ENCODE measurements at places on chromosomes 6 and 20.
A peak's percentile ranks its signal among the peaks of the same experiment; 100 is the strongest.

GRCh38 chr6:161884782-161885181, 610.9 kb upstream of the AGPAT4 start:
- no peak for DNase-seq

DNA sequence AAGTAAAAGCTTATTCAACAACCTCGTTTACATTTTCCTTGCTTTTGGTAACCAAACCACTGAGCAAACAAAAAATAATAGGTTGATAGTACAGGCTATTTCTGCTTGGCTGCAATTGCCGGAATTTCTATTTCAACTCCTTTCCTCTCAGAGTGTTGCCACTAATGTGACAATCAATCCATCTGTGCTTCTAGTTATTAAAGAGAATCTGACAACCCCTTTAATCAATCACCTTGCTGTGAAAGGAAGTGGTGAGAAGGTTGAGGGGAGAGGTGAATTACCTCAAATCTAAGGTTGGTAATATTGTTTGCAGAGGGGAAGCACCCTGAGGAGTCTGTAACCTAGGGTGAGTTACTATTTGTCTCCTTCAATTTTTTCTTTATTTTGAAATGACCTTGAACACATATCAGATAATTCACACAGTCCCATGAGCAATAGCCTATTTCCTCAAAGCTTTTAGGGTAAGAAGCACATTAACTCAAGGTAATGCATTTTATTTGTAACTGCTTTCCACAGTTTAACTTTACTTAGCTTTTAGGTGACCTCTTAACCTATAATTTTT, 603.4 kb downstream of the MMUT start:
- DNase-seq, result no peak

GRCh38 chr20:35663516-35664465, 909 bp downstream of the CPNE1 start:
- no peak for DNase-seq

DNA sequence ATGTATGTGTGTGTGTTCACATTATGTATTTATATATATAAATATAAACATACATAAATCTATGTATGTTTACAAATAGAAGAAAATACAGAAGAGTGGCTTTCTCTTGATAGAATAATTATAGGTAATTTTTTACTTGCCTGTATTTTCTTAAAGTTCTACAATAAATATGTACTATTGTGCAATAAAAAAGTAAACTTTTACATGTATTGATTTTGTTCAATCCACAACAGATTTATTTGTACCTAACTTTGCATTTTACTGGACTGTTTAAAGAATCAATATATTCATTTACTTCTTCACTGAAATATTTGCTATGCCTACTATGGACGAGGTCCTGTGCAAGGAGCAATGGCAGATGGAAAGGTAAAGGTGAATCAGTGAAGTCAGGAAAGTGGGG, 14.0 kb upstream of the TAB2 start:
- DNase-seq, result no peak

- DNase-seq, result no peak
Observed at GRCh38 chr6:29965563-29965872, 23.2 kb downstream of the HLA-A start.

GRCh38 chr6:80217794-80218193, 111.3 kb downstream of the BCKDHB start:
- DNase-seq, result no peak

GRCh38 chr6:44270526-44271405, 516 bp downstream of the TMEM151B start:
- DNase-seq, result no peak

DNA sequence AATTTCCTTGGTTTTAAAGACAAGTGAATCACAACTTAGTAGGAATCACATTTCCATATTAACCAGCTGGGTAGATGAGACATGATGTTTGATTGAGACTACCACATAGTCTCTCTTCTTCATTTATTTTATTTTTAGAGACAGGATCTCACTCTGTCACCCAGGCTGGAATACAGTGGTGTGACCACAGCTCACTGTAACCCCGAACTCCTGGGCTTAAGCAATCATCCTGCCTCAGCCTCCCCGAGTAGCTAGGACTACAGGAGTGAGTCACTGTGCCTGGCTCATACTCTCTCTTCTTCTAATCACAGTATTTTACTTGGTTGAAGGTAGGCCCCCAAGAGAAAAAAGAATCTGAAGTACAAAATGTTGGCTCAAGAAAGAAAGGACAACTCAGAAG, 80.2 kb upstream of the ASF1A start:
- DNase-seq, result no peak

- no peak for DNase-seq
Observed at GRCh38 chr20:22371843-22372242, 212.5 kb downstream of the FOXA2 start.

DNA sequence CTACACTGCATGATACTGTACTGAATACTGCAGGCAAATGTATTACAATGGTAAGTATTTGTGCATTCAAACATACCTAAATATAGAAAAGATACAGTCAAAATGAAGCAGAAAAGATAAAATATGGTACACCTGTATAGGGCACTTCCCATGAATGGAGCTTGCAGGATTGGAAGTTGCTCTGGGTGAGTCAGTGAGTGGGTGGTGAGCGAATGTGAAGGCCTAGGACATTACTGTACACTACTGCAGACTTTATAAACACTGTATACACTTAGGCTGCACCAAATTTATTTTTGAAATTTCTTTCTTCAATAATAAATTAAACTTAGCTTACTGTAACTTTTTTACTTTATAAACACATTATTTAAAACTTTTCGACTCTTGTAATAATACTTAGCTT, 213.1 kb downstream of the ATXN1 start:
- no peak for DNase-seq

GRCh38 chr20:8194721-8195120, 62.7 kb downstream of the PLCB1 start:
- no peak for DNase-seq

GRCh38 chr6:162615016-162615705, 112.4 kb downstream of the PRKN start:
- DNase-seq, result no peak

GRCh38 chr6:106643061-106643460, 13.7 kb downstream of the QRSL1 start:
- DNase-seq, result no peak

DNA sequence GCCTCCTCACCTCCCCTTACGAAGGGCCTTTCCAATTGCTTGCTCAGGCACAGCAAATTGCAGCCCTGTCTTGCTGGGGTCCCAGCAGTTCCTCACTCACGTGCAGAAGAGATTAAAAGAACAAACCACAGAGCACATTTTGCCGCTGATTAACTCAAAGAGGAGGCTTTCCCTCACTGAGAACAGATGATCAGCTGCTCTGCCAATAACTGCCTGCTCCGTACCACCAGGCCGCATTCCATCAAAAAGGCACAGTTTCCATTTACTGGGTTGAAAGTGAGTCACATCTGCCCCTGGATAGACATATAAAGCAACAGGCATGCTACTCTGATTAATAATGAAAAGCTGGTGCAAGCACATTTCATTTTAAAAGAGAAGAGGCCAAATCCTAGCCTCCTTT, 446.8 kb downstream of the PTPRT start:
- no peak for DNase-seq

DNA sequence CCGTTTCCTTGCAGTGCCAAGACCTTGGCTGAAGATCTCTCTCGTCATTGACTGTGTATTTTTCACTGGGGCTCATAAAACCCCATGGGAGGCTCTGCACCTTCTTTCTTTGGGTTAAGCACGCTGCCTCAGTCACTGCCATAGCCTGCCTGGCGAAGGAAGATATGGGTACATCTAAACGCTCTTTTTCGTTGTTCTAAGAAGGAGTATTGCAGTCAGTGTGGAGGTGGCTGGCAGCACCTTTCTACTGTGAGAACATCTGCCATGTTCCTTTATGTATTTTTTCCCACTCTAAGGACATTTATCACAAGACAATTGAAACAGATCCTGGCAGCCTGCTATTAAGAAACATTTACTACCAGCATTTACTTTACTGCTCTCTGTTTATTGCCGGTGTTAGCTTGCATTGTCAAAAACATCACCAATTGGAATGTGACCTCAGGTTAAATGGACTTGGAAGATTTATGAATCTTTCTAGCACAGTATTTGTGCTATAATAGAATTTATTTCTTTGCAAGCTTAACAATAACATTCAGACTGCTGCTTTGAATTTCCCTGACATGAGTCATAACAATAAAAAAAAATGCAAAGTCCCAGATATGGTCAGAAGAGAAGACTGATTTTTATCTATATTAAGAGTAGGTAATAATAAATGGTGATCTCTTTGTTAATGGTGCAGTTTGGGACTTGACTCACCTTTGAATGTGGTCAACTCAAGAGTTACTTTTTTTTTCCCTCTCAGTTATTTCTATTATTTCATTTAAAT, 62.2 kb upstream of the CLDN20 start:
- no peak for DNase-seq

GRCh38 chr6:96089173-96089572, 73.4 kb downstream of the FUT9 start:
- DNase-seq, result no peak

DNA sequence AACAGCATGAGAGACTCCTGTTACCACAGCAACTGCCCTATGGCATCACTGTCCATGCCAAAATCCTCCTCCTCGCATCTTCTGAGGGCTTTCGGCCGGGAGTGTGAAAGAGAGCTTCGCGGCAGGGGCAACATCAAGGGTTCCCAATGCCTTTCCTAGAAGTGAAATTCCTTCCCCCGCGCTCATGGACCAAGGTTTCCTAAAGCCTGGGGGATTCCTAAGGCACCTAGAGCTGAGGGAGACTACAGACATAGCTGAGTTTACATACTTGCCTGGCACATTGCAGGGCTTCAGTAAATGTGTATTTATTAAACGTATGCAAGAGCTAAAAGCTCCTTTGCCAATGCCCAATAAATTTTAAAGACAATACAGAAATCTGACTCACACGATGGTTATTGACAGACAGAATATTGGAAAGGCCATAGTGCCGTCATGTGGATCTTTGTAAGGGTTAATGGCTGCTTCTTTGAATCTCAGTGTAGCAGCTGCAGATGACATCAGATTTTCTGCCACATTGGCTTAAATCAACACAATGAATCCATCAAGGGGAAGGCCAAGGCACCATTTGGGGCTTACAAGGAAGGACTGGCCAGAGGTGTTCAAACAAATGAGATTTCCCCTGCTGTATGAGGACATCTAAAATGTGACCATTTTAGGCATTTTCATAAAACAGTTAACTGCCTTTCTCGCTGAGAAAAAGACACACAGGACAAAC, 281.2 kb upstream of the JARID2 start:
- no peak for DNase-seq

DNA sequence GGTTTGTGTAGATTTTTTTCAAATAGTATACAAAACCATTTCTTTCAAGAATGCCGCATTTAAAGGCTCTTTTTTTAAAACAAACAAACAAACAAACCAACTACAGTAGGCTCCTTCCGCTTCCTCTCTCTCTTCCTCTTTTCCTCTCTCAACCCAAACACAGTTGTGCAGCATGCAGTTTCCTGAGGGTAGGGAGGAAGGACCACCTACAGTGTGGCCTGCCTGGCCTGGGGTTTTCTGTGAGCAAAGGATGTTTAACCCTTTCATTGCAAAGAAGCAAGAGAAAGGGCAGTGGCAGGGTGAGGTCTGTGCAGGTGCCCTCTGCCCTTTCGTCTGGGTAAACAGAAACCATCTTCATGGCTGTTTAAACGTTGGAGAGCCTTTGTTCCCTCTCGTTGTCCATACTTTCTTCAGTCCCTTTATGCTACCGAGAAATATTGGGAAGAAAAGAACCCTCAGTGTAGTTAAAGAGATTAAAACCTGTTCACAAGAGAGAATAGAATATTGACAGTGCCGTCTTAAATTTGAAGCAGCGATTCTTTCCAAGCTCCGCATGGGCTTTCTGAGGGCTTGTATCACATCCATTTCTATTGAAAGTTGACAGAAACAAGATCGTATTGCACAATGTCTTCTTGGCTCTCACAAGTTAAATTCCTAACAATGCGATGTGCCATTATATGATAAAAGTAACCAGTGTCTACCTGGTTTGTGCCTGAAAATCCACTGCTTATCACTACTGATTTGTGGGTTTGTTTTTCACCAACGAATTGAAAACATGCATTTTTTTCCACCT, 215.5 kb upstream of the SNX9 start:
- no peak for DNase-seq

DNA sequence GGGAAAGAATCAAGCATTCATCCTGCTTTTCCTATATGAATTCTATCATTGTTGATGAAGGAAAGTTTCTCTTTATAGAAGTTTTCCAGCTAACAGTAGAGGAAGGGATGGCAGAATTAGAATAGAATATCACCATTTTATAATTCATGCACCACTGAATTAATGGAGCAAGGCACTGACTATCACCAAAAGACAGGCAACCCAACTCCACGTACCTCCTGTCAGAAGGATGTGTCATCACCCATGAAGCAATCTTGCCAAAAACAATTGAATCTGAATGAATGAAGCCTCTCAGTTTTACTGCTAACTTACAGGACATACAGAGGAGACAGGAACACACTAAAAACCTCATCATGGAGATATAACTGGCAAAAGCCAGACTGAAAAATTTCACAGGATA, 122.4 kb downstream of the NFATC2 start:
- no peak for DNase-seq

DNA sequence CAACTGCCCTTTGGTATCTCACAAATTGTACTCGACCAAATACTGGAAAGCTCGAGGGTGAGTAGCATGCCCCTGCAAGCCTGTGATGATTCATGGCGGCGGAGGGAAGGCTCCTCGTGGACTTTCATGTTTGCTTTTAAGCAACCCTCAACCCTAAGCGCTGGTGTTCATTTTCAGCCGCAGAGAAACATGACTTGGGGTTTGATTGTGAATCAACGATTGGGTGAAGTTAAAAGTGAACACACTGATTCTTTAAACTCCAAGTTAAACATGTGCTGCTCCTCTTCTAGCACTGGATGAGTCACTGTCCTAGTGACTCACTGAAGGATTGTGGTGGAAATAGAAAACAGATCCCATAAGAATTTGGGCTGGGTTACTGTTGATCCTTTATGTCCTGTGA, 8.3 kb downstream of the CD109 start:
- DNase-seq, result no peak

DNA sequence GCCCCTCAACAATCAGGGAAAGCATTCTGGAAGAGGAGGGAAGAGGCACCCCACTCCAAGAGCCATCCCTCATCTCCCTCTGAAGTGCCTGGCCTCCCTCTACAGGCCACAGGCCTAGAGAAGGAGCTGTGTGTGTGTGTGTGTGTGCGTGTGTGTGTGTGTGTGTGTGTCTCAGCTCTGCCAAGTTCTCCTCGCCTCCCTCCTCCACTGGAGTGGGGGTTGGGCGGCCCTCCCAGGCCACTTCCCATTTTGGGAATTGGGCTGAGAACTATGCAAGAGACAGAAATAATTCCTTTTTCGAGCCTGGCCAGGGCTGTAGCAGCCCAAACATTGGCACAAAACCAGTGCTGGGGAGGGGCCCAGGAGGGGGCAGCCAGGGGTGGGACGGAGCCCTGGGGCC, 35.7 kb downstream of the KCNB1 start:
- DNase-seq, result peak; percentile 77

GRCh38 chr6:13767121-13767808, 47.1 kb downstream of the MCUR1 start:
- DNase-seq, result peak; percentile 79

- peak; percentile 66 for DNase-seq
Observed at GRCh38 chr6:154154389-154154967, 115.4 kb downstream of the OPRM1 start.
